ENCODE measurements at places on chromosomes 11 and 22. TPM values are rescaled to one million over a fixed set of nuclear protein-coding genes. Genes with fewer than 3 reads are reported as not detected.

GRCh38 chr22:32122899-32123298 lies 36.2 kb downstream of the C22orf42 start:
- no peak for DNase-seq

- no peak for DNase-seq
Measured at GRCh38 chr11:98940913-98941312, 79.8 kb upstream of the CNTN5 start.

- DNase-seq = no peak
Measured at GRCh38 chr22:17726928-17727897, 47.1 kb downstream of the BID start.

GRCh38 chr11:63970902-63971301 lies 3.5 kb upstream of the COX8A start:
- DNase-seq = no peak

GRCh38 chr22:42937164-42937843 lies 77.6 kb downstream of the PACSIN2 start:
- DNase-seq = no peak

- DNase-seq = no peak
Measured at GRCh38 chr22:46092670-46093410, 57.5 kb upstream of the PPARA start.

DNA sequence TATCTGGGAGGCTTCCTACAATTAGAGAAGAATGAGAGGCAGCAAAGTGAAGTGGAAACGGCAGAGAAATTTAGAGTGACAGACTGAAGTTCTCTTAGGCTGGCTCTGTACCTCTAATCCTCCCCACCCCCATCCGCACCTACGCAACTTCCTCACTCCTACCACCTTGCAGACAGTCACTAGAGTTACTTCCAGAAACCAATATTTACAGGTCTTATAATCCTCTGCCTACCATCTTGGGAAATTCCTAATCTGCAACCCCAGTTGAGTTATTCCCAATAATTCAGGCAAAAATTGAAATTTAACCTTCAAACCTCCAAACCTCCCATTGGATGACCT lies 71.7 kb downstream of the PAK1 start:
- DNase-seq = no peak

DNA sequence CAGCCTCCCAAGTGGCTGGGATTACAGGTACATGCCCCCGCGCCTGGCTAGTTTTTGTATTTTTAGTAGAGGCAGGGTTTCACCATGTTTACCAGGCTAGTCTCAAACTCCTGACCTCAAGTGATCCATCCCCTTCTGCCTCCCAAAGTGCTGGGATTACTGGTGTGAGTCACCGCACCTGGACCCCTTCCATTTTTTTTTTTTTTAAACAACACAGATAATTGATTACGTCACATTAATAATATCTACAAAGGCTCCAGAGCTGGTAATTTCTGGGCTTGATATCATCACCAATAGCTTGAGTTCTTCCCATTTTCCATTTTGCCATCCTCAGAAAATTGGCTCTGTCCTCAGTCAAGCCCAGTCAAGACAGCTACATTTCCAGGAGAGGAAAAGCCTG lies 7.2 kb downstream of the TTLL1 start:
- DNase-seq = no peak

Gene DGCR6
- 0.26 TPM for total RNA-seq

Gene OR4C11
- not detected for total RNA-seq

Gene DAGLA
- 1.5 TPM for total RNA-seq

Gene NAALAD2
- total RNA-seq = 0.21 TPM

Gene CCDC89
- not detected for total RNA-seq

Gene FAM111B
- total RNA-seq = 18.0 TPM

Gene C11orf91
- total RNA-seq = not detected

Gene ANO1
- total RNA-seq = 0.33 TPM

Gene SBF2
- total RNA-seq = 33.8 TPM

Gene TREH
- not detected for total RNA-seq
